Substantia nigra (tissue), 51 donors: ENCODE measurements at places on chromosomes 1 and 21.

DNA sequence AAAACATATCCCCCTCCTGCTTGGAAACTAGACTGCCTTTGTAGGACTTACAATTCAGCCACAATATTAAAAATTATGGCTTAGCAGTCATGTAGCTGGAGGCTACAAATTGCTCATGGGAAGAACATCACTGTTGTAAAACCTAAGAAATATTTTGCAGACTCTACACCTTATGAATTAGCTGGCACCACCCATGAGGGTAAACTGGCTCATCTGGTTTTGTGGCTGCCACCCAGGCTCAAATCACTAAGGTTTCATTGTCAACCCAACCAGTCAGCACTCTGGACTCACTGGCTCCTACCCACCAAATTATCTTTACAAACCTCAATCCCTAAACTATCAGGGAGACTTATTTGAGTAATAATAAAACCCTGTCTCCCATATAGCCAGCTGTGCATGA is 100.7 kb upstream of the OLFM3 start:
- DNase-seq = no peak

DNA sequence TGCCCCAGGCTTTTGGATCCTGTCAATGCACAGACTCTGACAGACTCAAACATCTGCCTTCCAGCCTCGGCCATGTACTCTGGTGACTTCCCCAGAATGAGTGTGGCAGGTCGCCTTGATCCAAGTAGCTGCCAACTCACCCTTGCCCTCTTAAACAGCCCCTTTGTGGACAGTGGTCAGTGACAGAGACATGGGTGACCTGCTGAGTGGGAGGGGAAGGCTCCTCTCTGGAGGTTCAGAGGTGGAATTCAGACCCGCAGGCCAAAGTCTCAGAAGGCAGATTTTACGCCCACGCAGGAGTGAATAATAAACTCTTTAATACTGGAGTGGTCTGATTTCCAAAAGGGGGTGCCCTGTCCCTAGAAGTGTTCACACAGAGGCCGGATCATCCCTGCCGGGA is 63.5 kb downstream of the TLR5 start:
- no peak for DNase-seq

- no peak for DNase-seq
Measured at GRCh38 chr1:11138952-11139351, 39.3 kb upstream of the EXOSC10 start.

GRCh38 chr1:183841950-183842794 is 37.3 kb downstream of the RGL1 start:
- DNase-seq = no peak

DNA sequence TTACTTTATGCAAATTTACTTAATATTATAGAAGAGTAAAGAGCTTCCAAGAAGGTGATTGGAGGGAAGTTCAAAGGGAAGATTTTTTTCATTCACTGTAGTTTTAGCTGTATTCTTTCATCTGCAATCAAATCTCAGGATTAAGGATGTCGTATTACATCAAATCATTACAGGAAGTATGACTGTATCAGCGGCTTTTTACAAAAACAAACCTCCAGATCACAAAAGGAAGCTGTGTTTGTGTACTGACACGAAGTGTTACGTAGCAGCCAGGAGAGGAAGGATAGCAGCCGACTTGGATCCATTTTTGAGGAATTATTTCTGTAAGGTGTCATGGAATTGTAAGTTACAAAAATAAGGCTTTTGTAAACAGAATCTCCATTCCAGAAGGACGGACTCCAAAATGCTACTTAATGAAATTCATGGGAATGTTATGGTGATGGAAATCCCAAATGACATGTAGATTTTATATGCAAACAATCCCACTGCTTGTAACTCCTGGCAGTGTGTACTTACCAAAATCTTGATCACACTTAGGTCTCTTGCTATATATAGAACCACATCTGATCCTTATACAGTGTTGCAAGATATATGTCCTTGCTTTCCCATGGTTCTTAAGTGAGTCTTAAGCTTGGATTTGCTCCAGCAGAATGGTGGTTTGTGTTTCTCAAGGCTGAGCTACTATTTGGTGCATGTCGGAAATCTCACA is 49.8 kb downstream of the KCNJ15 start:
- DNase-seq = no peak

DNA sequence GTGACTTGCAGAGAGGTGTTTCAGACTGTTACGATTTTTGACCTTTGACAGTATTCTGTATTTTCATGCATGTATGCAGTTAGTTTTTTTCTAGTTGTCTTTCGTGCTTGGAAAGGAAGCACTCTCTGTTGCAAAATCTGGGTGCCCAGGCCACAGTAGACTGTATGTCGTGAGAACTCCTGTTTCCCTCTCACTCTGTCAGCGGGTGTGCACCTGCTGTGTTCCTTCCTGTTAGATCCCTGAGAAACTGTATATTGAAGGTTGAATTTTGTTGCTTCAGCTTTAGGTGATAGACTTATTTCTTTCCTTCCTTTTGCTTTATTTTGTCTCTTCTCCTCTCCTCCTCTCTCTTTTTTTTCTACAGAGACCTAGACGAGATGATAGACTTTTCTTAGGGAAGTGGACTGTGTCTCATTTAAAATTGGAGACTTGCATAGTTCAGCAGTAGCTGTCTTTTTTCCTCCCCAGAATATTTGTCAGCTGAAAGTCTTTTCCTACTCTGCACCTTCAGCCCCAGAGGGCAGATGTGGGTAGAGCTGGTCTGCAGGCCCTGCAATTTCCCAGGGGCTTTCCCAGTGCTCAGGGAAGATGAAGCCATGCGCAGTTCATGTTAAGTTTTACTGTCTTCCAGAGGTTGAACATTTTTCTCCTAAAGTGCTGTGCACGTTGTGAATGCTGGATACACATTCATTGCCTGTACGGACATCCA is 1.4 kb downstream of the TRAPPC10 start:
- DNase-seq = no peak

- DNase-seq = no peak
Measured at GRCh38 chr1:204917802-204918201, 47.1 kb downstream of the NFASC start.

DNA sequence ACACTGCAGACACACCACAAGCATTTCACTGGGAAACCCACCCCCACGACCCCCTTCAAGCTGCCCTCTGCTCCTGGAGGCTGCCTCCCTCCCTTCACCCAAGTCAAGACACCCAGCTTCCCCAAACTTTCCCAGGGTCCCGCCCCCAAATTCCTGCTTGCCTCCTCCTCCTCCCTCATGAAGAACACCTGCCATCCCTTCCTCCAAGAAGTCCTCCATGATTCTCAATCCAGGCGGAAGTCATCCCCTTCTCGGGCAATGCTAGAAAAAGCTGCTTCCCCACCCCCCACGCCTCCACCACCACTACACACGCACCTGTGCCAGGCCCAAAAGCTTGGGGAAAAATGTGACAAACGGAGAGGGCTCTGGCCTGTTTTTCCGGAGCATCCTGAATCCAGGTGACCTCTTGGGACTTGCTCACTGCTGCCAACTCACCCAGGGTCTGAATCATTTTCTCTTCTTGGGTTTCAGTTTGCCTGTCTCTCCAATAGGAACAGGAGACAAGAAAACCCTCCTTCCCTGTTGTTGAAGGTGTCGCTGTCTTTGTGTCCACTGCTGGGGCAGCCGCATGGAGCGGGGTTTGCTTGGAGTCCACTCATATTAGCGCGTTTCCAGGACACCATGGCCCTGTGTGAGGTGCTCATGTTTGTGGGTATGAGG is 101.0 kb upstream of the CASZ1 start:
- no peak for DNase-seq

DNA sequence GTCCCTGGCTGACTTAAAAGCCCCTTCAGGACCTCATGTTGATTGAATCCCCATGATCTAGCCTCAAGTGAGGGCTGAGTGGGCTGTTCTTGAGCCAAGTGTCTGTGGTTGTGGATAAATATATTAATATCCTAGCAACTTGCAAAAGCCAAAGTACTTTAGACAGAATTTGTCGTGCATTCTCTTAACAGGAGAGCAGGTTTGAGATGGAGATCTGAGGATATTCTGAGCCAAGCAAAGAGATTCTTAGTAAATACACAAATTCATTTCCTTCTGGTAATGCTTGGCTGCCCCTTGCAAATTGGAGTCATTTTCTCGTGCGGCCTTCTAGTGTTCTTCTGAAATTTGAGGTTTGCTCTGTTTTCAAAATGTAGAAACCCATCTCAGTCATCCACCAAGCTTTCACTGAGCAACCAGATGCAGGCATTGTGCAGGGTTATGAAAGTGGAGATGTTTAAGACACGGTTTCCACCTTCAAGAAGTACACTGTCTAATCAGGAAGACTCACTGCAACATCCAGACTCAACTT is 242.1 kb upstream of the JUN start:
- DNase-seq = no peak

GRCh38 chr1:213327017-213327667 is 276.1 kb downstream of the RPS6KC1 start:
- DNase-seq = no peak

DNA sequence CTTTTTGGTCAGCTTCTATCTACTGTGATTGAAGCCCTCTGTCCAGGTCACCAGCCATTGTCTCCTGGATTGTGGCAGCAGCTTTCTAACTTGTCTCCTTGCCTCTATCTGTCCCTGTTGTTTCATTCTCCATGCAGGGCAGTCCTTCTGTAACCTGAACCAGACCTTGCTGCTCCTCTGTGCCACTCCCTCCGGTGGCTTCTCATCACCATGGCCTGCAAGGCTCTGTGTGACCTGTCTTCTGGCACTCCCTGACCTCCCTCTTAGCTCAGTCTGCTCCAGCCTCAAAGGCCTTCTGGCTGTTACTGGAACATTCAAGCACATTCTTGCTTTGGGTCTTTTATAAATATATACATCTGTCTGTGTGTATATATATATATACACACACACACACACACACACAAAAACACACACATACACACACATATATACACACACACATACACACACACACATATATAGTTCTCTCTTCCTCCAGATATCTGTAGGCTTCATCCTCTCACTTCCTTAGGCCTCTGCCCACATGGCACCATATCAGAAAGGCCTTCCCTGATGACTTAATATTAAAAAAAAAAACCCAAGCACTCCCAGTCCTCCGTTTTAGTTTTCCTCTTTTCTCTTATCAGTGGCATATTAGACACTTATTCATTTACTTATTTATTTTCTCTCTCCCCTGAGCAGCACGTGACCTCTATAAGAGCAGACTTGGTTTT is 21.2 kb upstream of the JUN start:
- DNase-seq = no peak

GRCh38 chr1:30852026-30852425 is 56.5 kb downstream of the SDC3 start:
- no peak for DNase-seq

- peak; percentile 30 for DNase-seq
Measured at GRCh38 chr1:119611701-119612113, 36.4 kb downstream of the ZNF697 start.

DNA sequence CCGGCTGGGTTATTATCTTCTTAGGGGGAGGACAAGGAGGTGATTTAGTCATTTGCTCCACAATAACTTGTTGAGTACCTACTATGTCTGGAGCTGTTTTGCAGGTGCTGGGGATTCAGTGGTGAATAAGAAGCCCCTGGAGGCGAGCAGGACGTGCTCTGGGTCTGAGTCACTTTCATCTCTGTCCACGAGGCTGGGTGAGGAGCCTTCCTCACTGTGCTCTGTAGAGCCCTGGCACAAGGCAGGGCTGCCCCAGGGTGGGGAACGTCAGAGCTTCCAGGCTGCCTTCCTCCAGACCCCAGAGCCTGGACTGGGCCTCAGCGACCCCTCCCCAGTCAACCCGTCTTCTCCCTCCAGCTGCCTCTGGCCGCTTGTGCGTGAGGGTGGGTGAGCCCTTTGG is 2.5 kb upstream of the PADI6 start:
- no peak for DNase-seq

DNA sequence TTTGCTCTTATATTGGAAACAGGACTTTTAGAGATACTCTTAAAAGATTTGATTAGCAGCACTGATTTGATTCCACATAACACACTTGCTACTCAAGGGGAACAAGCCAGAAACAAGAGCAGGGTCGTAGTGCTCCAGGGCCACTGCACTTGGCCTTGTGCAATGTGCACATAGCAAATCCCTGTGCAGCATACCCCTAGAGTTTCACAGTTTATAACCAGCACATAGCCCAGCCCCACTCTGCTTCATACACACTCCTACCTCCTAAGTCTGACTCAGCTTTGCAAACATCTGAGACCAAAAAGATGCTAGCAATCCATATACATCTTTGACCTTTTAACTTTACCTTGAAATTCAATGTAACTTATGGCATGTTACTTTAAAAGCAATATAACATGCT is 157.6 kb downstream of the VAV3 start:
- DNase-seq = no peak

- no peak for DNase-seq
Measured at GRCh38 chr1:6779089-6779805, 6.0 kb upstream of the CAMTA1 start.

- no peak for DNase-seq
Measured at GRCh38 chr1:89781494-89782126, 39.2 kb upstream of the LRRC8D start.
